ENCODE measurements at places on chromosomes 12 and 14.

DNA sequence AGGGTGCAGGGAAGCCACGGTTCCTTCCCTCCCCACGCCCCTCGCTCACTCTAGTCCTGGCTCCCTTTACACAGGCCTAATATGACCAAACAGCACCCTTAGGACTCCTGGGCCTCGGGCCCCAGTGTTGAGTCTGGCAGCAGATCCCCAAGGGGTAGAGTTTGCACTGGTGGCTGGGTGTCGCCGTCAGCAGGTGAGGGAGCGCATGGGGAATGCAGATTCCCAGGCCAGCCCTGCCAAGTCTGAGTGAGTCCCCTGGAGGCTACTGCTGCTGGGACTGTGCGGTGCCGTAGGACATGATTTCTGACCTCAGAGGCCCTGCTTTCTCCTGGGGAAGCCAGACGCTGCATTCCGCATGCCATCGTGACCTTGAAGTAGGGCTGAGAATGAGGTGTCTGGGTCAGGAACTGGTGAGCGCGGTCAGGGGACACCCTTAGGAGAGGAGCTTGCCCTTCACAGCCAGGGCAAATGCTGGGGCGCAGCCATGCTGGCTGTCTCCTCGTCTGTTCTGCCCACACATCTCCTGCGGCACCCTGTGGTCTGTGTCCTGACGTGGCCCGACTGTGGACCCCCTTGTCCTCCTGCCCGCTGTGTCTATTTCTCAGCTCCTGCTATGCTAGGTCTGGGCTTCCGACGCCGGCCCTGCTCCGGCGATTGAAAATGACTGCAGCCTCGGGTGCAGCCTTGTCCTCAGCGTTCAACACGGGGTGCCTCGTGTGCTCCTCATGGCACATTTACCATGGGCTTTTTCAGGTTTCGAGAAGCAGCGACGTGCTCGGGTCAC is 37.6 kb upstream of the PRMT8 start:
- DNase-seq = no peak

GRCh38 chr12:132500856-132501180 is 10.9 kb downstream of the FBRSL1 start:
- no peak for DNase-seq

DNA sequence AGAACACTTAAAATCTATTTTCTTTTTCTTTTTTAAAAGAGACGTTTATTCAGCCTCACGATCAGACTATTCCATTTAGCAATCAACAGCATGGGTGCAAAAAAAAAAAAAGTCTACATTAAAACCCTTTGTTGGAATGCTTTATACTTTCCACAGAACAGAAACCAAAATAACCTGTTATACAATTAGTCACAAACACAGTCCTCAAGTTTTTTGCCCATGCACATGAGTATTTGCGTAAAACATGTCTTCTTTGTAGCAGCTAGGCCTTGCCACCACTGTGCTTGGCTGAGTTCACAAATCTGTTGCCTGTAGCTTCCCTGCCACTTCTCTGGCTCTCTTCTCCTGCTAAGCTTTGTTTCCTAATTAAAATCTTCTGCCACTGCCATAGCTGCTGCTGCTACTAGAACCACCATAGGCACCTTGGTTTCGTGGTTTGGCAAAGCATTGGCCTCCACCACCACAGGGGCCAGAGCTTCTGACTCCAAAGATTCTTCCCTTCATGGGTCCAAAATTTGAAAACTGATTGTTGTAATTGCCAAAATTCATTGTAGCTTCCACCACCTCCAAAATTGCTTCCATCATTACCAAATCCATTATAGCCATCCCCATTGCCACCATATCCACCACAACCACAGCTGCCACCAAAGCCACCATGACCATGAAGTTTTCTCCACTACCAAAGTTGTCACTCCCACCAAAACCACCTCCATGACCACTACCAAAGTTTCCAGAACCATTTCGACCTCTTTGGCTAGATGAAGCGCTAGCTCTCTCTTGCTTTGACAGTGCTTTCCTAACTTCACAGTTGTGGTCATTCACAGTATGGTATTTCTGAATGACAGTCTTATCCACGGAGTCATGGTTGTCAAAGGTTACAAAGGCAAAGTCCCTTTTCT is 38.1 kb downstream of the KLRG1 start:
- DNase-seq = no peak

DNA sequence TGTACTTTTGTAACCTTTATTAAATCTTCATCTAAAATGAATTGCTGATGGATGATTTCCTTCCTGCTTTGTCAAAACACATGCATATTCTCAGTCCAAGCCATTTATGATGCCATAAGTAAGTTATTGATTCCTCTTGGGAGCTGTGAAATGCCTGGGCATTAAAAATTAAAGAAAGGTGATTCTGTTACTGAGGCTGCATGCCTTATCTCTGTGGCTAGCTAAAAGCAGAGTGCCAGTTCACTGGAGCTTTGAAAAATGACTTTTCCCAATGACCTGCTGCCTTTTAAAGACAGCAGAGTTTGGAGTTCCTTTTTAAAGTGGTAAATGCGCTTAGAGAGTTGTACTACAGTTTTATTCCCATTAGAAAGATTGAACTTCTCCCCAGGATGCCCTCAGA is 152.1 kb downstream of the TMTC2 start:
- no peak for DNase-seq

DNA sequence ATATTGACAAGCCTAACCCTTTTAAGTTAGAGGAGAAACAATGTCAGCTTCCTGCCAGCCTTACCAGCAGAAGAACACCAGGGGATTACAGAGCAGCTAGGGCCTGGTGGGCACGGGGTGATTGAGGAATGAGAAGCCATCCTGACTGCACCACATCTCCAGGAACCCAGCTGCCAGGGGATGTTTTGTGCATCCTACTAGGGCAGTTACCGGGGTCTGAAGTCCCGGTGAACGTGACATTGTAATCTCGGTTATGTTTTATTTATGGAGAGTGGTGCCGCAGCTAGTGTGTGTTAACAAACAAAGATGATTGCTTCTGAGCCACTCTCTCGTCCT is 115.9 kb downstream of the BCL11B start:
- DNase-seq = no peak

GRCh38 chr12:50514526-50515276 is 9.9 kb downstream of the DIP2B start:
- no peak for DNase-seq

DNA sequence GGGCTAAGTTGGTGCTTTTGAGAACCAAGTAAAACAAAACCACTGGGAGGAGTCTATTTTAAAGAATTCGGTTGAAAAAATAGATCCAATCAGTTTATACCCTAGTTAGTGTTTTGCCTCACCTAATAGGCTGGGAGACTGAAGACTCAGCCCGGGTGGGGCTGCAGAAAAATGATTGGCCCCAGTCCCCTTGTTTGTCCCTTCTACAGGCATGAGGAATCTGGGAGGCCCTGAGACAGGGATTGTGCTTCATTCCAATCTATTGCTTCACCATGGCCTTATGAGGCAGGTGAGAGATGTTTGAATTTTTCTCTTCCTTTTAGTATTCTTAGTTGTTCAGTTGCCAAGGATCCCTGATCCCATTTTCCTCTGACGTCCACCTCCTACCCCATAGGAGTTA is 1.8 kb upstream of the RAB5B start:
- DNase-seq = no peak

GRCh38 chr12:27951898-27952297 is 20.6 kb downstream of the PTHLH start:
- DNase-seq = no peak

GRCh38 chr12:4486980-4487379 is 41.4 kb upstream of the FGF6 start:
- no peak for DNase-seq

DNA sequence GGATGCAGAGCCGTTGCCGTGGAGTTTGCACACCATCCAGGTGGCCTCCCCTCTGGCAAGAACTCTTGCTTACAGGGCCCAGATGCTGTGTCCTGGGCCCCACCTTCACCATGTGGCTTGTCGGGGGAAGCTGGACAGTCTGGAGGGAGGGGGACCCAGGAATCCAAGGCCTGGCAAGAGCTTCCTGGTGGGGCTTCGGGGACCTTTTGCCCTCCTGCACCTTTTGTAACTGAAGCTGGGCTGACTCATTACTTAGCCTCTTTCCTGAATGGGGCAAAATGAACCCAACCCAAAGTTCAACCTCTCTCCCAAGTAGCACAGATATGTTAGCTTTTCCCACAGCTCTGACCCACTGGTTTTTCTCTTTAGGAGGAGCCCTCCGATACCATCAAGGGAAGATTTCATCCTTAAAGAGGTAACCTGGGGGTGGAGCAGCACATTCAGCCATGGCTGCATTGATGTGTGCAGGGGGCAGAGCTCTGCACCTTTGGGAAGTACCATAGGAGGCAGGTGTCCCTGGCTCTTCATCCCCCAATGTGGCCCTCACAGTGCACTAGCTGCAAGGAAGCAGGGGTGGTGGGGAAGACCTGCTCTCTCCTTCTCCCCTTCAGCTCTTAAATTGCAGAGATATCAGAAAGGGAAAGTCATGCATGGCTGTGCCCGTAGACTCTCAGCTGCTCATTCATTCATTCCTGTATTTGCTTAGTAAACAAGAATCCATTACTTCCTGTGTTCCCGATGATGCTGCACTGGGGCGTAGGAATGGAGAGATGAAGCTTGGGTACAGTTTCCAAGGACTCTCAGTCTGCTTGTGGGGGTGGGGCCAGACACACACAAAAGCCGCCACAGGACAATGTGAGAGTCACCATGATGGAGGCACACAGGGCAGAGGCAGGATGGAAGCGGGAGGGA is 13.0 kb downstream of the MVK start:
- peak; percentile 24 for DNase-seq

DNA sequence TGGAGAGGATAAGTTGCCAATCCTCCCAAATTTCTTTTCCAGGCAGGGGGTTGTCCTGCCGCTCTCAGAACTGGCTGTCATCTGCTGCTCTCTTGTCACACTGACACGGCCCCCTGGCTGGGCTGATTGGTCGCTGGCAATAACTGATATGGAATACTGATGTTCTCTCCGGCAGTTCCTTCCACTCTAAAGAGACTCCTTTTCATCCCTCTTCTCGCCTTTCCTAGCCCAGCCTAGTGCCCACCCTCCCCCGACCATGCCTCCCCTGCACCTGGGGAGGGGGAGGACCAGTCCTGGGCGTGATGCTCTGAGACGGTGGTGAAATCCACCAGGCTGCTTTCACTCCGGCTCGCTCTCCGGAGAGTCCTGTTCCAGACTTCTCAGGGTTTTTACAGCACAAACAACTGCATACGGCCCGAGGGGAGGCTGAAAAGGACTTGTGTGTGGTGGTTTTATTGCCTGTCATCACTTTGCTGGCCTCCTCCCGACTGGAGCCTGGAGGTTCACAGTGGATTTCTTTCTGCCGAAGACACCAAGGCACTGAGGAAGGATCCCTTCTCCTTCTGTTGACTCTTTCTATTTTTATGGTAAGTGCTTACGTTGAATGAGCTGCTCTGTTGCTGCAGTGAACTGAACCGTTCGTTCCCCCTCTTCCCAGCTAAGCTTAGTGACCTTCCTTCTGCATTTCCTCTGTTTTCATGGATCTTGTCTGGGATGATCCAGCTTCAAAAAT is at the start of gene ANO4:
Gene ANO4, plus strand, starts transcription at position 336 of the 733 bp plus-strand sequence. CDS start 107,010 bp downstream, outside the sequence.
- DNase-seq = no peak

- peak; percentile 18 for DNase-seq
Observed at GRCh38 chr14:36820901-36821300, 159.2 kb downstream of the PAX9 start.

- no peak for DNase-seq
Observed at GRCh38 chr14:68269136-68269927, 449.8 kb downstream of the RAD51B start.

GRCh38 chr12:122841544-122842321 is 6.5 kb downstream of the HIP1R start:
- no peak for DNase-seq

GRCh38 chr12:110548678-110549077 is 34.4 kb downstream of the PPTC7 start:
- no peak for DNase-seq

DNA sequence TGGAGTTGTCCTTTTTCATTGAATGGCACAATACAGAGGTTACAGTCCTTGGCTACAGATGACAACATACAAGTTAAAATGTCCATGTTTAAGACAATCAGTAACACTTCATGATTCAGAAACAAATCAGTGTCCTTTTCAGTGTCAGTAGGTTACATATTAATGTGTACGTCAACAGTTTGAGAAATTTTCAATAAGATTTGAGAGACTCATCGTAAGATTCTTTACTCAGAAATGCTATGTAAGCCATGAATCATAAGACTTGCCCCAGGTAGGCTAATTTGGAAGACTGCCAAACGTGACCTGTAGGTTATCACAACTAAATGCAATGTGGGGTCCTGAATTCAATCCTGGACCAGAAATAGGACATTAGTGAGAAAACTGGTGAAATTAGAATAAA is 3.5 kb downstream of the RDH12 start:
- no peak for DNase-seq

DNA sequence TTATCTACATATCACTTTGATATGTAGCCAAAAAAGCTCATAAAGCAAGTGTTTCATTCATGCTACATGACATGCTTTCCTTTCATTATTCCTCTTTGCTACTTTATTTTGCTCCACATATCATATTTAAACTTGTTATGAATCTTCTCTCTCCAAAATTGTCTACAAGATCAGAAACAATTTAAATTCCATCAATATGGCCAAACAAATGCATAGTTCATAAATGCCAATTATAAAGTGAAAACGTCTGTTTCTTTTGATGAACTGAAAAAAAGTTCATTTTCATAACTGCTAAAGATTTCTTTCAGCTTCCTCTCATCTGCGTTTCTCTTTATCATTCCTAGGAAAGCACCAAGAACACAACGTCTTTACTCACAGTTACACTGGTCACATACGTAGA is 22.8 kb downstream of the USP44 start:
- DNase-seq = no peak

DNA sequence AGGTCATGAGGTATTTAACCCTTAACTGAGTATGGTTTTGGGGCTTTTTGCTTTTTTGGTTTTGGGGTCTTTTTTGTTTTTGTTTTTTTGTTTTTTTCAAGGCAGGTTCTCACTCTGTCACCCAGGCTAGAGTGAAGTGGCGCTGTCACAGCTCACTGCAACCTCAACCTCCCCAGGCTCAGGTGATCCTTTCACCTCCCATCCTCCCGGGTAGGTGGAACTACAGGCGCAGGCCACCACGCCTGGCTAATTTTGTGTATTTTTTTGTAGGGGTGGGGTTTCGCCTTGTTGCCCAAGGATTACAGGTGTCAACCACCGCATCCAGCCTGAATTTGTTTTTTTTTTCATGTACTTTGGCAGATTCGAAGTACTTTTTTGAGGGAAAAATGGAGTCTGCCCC is 19.9 kb downstream of the RAP1B start:
- no peak for DNase-seq

GRCh38 chr12:64544371-64545080 is 65.8 kb upstream of the RASSF3 start:
- peak; percentile 55 for DNase-seq

DNA sequence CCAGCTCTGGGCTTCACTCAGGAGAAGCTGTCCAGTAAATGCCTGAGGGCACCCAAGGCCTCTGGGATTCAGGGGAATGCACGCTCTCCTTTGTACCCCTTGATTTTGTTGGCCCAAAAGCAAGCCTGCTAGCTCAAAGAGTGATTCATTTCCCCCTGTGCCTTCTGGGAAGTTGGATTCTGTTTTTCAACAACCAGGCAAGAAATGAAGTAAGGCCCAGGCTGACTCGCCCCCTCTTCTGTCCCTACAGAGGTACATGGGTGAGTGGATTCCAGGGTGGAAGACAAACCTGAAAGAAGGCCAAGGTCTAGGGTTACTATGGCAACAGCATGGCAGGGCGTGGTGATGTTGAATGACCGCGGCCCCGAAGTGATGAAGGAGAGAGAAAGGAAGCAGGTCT is 9.3 kb upstream of the SERPINA5 start:
- no peak for DNase-seq

Measured in NCI-H2171 treated with DMSO at 0.1 percent for 48 hours (cell line).